CD4-positive, alpha-beta T cell treated with Interferon alpha-2 for 1 hour (primary cell): ENCODE measurements at places on chromosomes 6 and 20.

DNA sequence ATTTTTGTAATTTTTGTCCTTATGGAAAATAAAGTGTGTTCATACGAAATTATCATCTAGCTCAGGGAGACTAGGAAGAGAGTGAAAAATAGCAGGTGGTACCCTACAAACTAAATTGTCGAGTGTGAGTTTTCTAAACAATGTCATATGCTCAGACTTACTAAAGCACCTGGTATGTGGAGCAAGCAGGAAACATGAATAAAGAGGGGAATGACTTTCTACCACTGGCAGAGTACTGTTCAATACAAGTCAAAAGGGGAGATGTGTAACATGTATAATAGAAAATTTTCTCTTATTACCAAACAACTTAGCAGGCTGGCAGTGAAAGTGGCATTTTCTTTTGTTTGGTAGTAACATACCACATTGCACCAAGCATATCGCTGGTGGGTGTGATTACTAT lies 36.1 kb downstream of the CTNNBL1 start:
- DNase-seq = no peak

DNA sequence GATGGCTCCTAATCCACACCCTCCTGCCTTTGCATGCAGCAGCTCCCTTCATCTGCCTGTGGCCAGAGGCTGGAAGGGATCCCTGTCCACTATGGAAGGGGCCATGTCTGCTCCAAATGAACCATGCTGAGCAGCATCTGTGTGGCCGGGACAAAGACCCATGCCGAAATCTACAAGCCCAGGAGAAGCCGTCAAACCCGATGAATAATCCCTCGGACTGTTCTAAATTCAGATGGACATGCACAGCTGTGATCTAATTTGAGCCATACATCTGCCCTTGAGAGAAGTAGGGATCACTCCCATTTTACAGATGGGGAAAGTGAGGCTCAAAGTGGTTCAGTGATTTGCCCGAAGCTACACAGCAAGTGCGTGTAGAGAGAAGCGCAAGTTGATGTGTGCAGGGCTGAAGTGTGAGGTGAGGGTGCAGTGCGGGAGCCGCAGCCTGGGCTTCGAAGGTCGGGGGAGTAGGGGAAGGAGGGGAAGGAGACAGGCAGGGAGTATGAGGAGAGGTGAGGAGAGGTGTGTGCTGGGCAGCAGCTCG lies 22.6 kb upstream of the CDH22 start:
- no peak for DNase-seq

DNA sequence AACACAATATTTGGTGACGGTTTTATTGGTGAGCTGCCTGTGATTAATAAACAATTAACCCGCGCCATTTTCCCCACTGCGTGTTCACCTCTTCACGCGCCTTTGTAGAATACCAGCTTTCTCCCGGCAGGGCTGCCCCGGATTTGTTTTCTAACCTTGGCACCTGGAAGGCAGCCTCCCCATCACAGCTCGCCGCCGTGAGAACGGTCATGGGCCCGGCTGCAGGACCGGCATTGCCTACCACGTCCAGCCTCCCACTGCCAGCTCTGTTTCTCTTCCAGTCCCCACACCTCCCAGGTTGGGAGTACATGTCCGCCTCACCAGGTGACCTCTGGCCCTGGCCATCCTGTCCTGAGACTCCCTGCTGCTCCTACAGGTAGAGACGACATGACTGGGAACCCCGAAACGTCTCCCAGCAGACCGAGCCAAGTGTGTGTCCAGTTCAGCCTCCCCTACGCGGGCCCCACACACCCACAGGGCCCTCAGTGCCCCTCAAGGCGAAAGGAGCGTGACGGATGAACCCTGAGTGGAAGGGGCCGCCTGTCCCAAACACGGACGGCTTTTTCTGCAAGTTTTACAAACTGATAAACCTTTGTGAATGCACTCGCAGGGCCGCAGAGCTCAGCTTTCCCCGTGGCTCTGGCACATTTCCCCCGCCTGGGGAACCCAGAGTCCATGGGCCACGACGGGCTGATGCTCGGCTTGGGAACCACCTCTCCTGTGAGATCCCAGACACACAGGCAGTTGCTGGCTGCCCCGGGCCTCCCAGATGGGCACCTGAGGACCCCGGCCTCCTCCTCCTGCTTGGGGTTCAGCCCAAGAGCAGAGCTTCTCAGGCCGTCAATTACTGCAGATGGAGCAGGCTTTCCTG lies 25.7 kb downstream of the FRMD1 start:
- no peak for DNase-seq

- no peak for DNase-seq
These were observed 66.3 kb downstream of the NCOA3 start for GRCh38 chr20:47568019-47568418.

- DNase-seq = no peak
These were observed 74.8 kb downstream of the PHACTR1 start for GRCh38 chr6:12791371-12791770.

- DNase-seq = no peak
These were observed 70.4 kb upstream of the SIRPA start for GRCh38 chr20:1824834-1825233.

GRCh38 chr20:34215711-34216381 lies 25.4 kb upstream of the ASIP start:
- DNase-seq = peak; percentile 17

GRCh38 chr6:11381801-11382513 lies 149.5 kb upstream of the NEDD9 start:
- peak; percentile 87 for DNase-seq

GRCh38 chr6:43753570-43754183 lies 16.3 kb upstream of the VEGFA start:
- no peak for DNase-seq

DNA sequence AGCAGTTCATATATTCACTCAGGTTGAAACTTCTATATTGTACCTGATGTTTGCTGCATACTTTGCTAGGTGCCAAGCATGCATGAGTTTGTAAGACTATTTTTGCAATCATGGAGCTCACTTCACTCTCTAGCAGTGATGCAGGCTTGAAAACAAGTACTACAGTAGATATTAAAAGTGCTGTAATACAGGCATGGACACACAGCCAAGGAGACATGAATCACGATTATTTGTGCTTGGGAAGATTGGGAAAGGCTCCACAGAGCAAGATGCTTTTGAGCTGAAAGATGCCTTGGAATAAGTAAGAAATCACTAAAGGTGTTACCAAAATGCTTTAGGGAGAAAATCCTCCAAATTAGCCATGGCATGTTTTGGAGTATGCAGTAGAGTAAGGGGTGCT lies 427.4 kb downstream of the UTRN start:
- DNase-seq = no peak

- peak; percentile 69 for DNase-seq
These were observed at the start of gene NFATC2 for GRCh38 chr20:51542571-51543421. Gene NFATC2, minus strand, starts transcription at chr20:51542719. Its CDS starts 220 bp downstream, at chr20:51542499.

DNA sequence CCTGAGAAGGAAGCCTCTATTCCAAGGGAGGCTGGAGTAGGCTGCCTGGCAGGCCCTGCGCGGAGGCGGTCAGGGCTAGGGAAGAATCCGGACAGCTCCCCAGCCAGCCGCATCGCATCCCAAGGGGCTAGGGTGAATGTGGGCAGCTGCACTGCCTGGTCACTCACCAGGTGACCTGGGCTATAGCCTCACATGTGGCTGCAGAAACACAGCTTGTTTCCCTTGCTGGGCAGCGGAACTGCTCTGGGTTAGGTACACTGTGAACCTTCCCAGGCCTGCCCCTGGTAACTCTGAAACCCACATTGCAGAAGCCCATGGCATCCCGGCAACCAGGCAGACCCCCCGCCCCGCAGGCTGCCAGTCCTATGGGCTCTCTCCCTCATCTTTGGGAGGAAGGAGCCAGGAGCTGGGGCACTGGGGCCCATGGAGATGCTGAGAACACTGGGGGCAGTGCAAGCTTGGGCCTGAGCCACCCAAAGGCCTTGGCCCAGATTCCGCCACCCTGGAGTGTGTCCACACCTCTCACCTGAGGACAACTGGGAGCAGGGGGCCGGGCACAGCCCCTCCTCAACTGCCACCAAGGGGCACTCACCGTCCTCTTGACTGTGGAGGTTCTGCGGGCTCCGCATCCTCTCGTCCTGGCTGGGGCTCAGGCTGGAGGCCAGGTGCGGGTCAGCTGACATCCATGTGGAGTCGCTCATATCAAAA lies 111.0 kb downstream of the NOL4L start:
- DNase-seq = no peak

DNA sequence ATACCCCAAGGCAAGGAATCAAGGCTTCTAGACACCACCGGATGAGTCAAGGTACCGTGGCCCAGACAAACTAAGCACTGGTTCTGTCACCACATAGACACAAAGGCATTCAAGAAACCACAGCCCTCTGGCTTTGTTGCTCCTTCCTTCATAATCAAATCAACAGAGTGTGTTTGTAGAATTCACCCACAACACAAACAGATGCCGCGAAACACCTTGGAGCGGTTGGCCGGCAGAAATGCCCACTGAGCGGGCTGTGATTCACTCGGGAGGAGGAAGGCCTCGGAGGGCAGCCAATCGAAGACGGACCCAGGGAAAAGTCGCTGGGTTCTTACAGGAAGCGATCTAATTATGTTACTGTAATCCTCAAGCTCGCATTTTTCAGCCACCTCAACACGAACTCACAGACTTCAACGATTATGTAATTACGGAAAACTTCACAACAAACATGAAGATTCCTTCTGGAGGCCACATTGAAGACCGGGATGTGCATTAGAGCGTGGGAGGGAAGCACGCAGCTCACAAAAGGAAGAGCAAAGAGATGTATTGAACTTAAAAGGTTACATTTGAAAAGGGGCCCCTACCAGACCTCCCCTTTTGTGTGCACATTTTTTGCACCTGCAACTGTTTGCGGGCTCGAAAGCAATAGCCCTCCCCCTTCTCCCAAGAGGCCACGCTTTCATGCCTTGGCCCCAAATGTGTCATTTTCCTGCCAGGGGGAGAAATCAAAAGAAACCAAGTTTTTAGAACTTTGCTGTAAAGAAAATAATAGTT lies 184.7 kb upstream of the PREP start:
- peak; percentile 11 for DNase-seq

GRCh38 chr6:28161410-28162079 lies 19.9 kb downstream of the ZKSCAN8 start:
- peak; percentile 82 for DNase-seq

GRCh38 chr20:14764511-14765369 lies 427.3 kb upstream of the FLRT3 start:
- DNase-seq = no peak

- DNase-seq = no peak
These were observed 108.8 kb upstream of the TCF21 start for GRCh38 chr6:133779916-133780695.

- no peak for DNase-seq
These were observed 26.9 kb upstream of the NT5E start for GRCh38 chr6:85422996-85423395.

DNA sequence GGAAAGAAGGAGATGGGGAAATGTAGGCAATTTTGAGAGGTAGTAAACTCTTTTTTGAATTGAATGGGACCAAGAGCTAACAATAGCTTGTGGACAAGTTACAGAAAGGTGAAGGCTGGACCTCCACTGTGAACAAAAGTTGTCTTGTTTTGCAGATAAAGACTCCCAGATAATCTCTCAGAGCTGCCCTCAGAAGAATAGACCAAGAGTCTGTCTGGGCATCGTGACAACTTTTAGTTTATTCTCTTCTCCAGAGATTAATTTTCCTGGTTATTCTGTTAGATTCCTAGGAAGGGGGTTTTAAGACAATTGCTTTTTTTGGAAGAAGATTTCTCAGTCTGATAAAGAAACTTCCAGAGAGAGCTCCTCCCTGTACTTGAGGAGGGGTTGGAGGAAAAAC lies 161.9 kb downstream of the COL19A1 start:
- no peak for DNase-seq

DNA sequence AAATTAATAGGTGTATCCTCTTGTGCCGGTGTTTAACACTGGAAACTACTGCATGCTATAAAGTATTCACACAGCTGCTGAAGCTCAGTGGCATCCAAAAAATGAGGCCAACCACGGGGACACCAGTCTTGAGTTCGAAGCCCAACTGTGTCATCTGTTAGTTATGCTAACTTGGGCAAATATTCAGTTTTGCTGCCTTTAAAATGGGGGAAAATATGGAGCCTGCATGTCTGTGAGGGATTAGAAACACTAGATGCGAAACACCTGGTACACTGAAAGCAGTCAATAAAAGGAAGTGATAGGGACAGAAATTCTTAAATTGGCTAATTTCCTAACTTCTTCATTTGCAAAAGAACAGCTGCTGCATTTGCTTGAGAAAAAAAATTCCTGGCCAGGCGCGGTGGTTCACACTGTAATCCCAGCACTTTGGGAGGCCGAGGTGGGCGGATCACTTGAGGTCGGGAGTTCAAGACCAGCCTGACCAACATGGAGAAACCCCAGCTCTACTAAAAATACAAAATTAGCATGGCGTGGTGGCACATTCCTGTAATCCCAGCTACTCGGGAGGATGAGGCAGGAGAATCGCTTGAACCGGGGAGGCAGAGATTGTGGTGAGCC lies 36.6 kb upstream of the MLIP start:
- no peak for DNase-seq

DNA sequence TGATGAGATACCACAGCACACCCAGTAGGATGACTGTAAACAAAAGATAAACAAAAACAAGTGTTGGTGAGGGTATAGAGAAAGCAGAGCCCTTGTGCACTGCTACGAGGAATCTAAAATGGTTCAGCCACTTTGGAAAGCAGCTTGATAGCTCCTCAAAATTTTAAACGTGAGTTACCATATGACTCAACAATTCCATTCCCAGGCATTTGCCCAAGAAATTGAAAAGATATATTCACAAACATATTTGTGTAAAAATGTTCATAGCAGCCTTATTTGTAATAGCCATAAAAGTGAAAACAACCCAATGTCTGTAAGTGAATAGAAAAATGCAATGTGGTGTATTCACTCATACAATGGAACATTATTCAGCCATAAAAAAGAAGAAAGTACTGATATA lies 141.0 kb upstream of the BTBD3 start:
- no peak for DNase-seq

GRCh38 chr20:50915424-50915823 lies 15.8 kb downstream of the ADNP start:
- DNase-seq = no peak

- no peak for DNase-seq
These were observed 72.0 kb downstream of the SYCP2 start for GRCh38 chr20:59861401-59861800.

GRCh38 chr6:49341869-49342268 lies 121.2 kb downstream of the MMUT start:
- DNase-seq = no peak

DNA sequence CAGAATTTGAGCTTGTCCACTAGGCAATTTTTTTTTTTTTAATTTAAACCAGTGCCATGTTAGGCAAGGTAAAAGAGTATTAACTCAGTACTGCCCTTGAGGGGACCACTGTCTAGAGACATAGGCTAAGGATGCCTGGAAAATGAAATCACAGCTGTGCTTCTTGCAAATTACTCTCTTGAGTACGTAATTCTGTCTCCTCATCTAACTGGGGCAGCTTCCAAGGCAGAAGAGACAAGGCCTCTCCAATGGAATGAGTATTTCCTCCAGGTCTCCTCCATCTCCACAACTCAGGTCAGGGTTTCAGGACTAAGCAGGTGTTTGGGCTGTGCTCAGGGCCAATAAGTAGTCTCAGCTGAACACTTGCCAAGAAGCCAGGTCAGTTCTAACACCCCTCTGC lies 33.8 kb upstream of the MRPS10 start:
- DNase-seq = no peak

DNA sequence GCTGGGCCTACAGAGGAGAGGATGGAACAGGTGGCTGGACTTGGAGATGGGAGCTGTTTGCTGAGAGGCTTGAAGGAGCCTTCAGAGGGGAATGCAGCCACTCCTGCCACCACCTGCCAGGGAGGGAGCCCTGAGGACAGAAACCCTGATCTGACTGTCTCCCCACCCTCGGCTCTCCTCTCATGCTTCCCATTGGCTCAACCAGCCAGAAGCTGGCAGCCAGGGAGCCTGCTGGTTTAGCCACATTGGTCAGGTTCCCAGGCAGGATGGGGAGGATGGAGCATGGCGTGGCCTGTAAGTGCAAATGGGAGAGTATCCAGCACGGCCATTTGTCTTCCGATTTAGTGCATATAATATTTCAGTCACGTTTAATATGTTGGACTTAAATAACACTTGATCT lies 12.8 kb downstream of the TREM1 start:
- no peak for DNase-seq
